ENCODE measurements at places on chromosomes 1 and 21. TPM values are rescaled to one million over a fixed set of nuclear protein-coding genes. Genes with fewer than 3 reads are reported as not detected.

GRCh38 chr1:61295818-61296537, 213.6 kb downstream of the NFIA start:
- no peak for DNase-seq

Gene SPRTN
- 21.3 TPM for total RNA-seq

DNA sequence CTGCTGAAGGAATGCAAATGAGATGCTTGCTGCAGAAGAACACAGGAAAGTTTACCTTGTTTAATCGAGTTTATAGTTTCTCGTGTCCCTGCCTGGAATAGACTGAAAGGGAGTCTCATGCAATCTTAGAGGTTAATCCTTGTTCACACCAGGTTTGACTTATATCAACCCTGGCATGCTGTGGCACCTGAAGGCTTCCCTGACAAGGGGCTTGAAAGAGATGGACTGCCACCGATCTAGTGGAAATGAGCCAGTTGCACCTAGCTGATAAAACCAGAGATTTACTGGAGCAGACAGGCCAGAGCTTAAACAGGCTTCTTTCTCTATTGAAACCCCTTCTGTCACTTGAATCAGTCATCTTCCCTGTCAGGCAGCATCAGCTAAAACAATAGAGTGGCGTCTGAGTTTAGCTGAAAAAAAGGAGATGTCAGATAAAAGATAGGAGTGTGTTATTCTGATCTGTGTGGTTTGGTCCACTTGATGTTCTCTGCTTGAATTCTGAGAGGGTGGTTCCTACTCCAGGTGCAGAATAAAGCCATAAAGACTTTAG, 349.7 kb downstream of the RWDD3 start:
- no peak for DNase-seq

GRCh38 chr21:43859747-43860214, 5.2 kb upstream of the AGPAT3 start:
- DNase-seq, result no peak

- DNase-seq, result no peak
Observed at GRCh38 chr1:5643360-5644107, 348.7 kb downstream of the NPHP4 start.
